ENCODE measurements at places on chromosomes 4 and X. TPM values are rescaled to one million over a fixed set of nuclear protein-coding genes. Genes with fewer than 3 reads are reported as not detected.

Gene C4orf33
- 3.7 TPM for total RNA-seq

Gene TRPC5OS
- total RNA-seq: not detected

Gene PPP4R3C
- not detected for total RNA-seq

Gene TMEM156
- total RNA-seq: 2.8 TPM

Gene MAGEA9B
- total RNA-seq: not detected

Gene PAGE5
- not detected for total RNA-seq

Gene NSG1
- total RNA-seq: not detected

Gene MAGEE2
- not detected for total RNA-seq

GRCh38 chr4:89879215-89879614, 15.4 kb upstream of the MMRN1 start:
- no peak overlapping the region for H3K27ac ChIP-seq
- no peaks in the 10 kb centered on the region for H3K4me1 ChIP-seq
- no peak overlapping the region for H3K4me3 ChIP-seq
- DNase-seq: no peak
- H3K36me3 ChIP-seq: no peaks in the 10 kb centered on the region

DNA sequence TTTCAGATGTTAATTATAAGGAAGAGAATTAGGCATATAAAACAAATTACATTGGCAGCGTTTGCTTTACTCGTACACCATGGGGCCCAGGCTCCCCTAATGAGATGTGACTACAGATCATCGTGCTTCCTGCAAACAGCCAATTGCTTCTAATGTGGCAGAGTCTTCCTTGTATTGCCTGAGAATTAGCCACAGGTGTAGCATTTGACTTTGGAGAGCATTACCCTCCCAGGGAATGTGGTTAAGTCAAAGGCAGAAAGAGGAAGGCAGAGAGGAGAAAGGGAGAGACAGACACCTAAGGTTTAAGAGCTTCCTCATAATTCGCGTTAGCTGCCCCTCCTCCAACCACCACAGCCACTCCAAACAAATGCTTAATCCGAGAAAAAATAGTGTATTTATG, 97.0 kb downstream of the MID1IP1 start:
- no peak overlapping the region for H3K4me3 ChIP-seq
- H3K27me3 ChIP-seq: no peaks in the 10 kb centered on the region
- H3K36me3 ChIP-seq: no peaks in the 10 kb centered on the region
- no peak overlapping the region for H3K27ac ChIP-seq
- H3K4me1 ChIP-seq: no peaks in the 10 kb centered on the region

- H3K27me3 ChIP-seq: no peaks in the 10 kb centered on the region
- H3K4me1 ChIP-seq: no peaks in the 10 kb centered on the region
- no peaks in the 10 kb centered on the region for H3K36me3 ChIP-seq
- DNase-seq: no peak
Measured at GRCh38 chr4:32929796-32930699, 2209.9 kb downstream of the PCDH7 start.

DNA sequence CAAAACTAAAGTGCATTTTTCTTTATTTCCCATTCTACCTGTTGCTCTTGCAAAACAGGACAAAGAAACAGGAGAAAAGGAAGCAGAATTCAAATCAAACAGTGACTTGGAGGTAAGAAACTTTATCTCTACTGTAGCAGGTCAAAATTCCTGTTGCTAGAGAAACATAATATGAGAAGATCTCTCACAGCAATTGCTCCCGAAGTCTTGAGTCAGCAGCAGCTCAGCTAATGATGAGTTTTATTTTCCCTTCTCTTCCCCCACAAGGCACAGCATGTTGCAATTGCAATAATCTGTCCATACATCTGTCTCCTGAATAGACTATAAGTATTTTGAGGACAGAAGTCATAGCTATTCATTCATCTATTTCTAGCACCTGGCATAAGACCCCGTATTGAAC, 112.7 kb downstream of the CLNK start:
- DNase-seq: no peak
- H3K36me3 ChIP-seq: no peaks in the 10 kb centered on the region
- H3K27ac ChIP-seq: no peak overlapping the region
- H3K4me3 ChIP-seq: no peak overlapping the region
- no peaks in the 10 kb centered on the region for H3K27me3 ChIP-seq

DNA sequence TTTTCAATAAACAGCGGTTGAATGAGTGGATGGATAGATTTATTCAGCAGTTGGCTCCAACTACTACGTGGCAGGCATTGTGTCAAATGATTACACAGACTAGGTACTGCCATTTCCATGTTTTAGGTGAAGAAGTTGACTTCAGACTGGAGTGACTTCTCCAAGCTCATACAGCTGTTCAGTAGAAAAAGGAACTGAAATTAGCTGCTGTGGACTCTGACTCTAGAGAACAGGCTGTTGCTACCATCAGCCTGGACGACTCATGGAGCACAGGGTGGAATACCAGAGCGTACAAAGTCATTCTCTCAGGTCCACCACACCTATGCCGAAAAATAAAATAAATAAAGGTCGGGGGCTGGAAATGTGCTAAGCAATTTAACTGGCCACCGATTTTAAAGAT, 45.3 kb downstream of the TENM3 start:
- no peak overlapping the region for H3K4me3 ChIP-seq
- H3K36me3 ChIP-seq: no peaks in the 10 kb centered on the region
- H3K27me3 ChIP-seq: no peaks in the 10 kb centered on the region
- H3K4me1 ChIP-seq: no peaks in the 10 kb centered on the region
- H3K27ac ChIP-seq: no peak overlapping the region

GRCh38 chr4:21862917-21863316, 85.7 kb downstream of the KCNIP4 start:
- H3K27me3 ChIP-seq: no peaks in the 10 kb centered on the region
- H3K4me1 ChIP-seq: no peaks in the 10 kb centered on the region
- H3K36me3 ChIP-seq: no peaks in the 10 kb centered on the region
- H3K27ac ChIP-seq: no peak overlapping the region
- H3K4me3 ChIP-seq: no peak overlapping the region

DNA sequence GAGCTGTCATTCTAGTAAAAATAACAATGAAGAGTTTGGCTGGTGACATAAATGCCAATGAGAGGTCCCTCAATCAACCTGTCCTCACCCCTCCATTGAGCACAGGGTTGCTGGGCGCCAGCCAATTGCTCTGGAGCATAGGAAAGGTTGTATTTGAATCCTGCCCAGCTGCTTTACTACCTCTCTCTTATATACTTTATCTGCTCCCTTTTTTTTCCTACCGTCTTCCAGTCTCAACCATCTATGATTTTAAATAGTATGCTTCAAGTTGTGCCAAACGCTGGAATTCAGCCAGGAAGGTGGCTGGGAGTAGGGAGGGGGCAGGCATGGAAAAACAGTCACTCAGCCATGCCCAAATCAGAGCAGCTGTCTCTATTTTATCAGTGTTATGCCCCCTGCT, 153.8 kb downstream of the NR3C2 start:
- H3K27me3 ChIP-seq: no peaks in the 10 kb centered on the region
- no peak overlapping the region for H3K4me3 ChIP-seq
- no peak overlapping the region for H3K27ac ChIP-seq
- H3K4me1 ChIP-seq: no peaks in the 10 kb centered on the region
- H3K36me3 ChIP-seq: no peaks in the 10 kb centered on the region

DNA sequence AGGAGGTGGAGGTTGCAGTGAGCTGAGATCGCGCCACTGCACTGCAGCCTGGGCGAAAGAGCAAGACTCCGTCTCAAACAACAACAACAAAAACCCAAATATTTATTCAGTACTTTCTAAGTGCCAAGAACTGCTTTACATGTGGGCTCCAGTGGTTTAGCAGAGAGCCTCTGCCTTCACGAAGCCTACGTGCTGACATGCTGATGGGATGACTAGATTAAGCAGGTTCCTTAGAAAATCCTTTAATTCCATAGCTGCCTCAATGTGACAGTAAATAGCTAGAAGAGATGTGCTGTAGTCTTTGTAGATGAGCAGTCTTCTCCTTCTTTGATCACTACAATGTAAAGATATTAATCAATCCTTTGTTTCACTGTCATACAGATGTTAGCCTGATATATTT, 49.6 kb downstream of the TAPT1 start:
- no peaks in the 10 kb centered on the region for H3K27me3 ChIP-seq
- H3K4me1 ChIP-seq: no peaks in the 10 kb centered on the region
- no peak overlapping the region for H3K4me3 ChIP-seq
- DNase-seq: no peak
- peaks cover 51% of the 10 kb centered on the region for H3K36me3 ChIP-seq

GRCh38 chr4:83490876-83491450, 6.1 kb upstream of the ABRAXAS1 start:
- H3K4me3 ChIP-seq: no peak overlapping the region
- no peaks in the 10 kb centered on the region for H3K36me3 ChIP-seq
- DNase-seq: no peak
- H3K4me1 ChIP-seq: peaks cover 9% of the 10 kb centered on the region
- no peaks in the 10 kb centered on the region for H3K27me3 ChIP-seq

GRCh38 chr4:35166466-35166865, 1077.8 kb downstream of the ARAP2 start:
- H3K27ac ChIP-seq: no peak overlapping the region
- H3K4me3 ChIP-seq: no peak overlapping the region
- H3K4me1 ChIP-seq: no peaks in the 10 kb centered on the region
- DNase-seq: no peak
- H3K36me3 ChIP-seq: no peaks in the 10 kb centered on the region

GRCh38 chr4:109414938-109415337, 18.7 kb upstream of the SEC24B start:
- no peaks in the 10 kb centered on the region for H3K36me3 ChIP-seq
- H3K4me1 ChIP-seq: no peaks in the 10 kb centered on the region
- H3K4me3 ChIP-seq: no peak overlapping the region
- no peaks in the 10 kb centered on the region for H3K27me3 ChIP-seq
- no peak overlapping the region for H3K27ac ChIP-seq

- no peak overlapping the region for H3K4me3 ChIP-seq
- H3K4me1 ChIP-seq: no peaks in the 10 kb centered on the region
- no peak for DNase-seq
- H3K27ac ChIP-seq: no peak overlapping the region
- no peaks in the 10 kb centered on the region for H3K36me3 ChIP-seq
Measured at GRCh38 chrX:30904632-30905031, 15.6 kb upstream of the TAB3 start.

DNA sequence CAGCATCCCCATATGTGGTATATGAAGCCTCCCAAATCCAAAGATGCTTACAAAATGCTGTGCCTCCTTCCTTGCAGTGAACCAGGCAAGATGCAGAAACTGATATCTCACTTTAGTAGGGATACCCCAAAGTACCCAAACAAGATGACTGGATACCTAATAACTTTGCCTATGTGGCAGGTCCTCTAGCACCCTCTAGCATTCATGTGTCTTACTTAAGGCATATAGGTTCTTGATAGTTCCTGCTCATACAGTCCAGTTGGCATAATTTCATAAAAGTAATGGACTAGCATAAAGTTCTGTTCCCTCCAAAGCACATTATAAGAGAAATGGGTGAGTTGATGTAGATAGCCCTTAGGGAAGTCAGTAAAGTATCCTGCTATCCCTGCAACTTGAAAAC, 36.8 kb upstream of the SPP1 start:
- no peaks in the 10 kb centered on the region for H3K4me1 ChIP-seq
- H3K27ac ChIP-seq: no peak overlapping the region
- no peaks in the 10 kb centered on the region for H3K27me3 ChIP-seq
- H3K36me3 ChIP-seq: no peaks in the 10 kb centered on the region
- no peak overlapping the region for H3K4me3 ChIP-seq

GRCh38 chrX:11446336-11446735, 153.1 kb downstream of the AMELX start:
- no peak overlapping the region for H3K27ac ChIP-seq
- no peaks in the 10 kb centered on the region for H3K4me1 ChIP-seq
- no peak for DNase-seq
- H3K36me3 ChIP-seq: no peaks in the 10 kb centered on the region

GRCh38 chr4:6657242-6658208, 17.0 kb downstream of the MRFAP1 start:
- DNase-seq: no peak
- H3K27me3 ChIP-seq: no peaks in the 10 kb centered on the region
- no peaks in the 10 kb centered on the region for H3K4me1 ChIP-seq
- no peak overlapping the region for H3K27ac ChIP-seq
- H3K36me3 ChIP-seq: no peaks in the 10 kb centered on the region

- H3K4me1 ChIP-seq: no peaks in the 10 kb centered on the region
- no peaks in the 10 kb centered on the region for H3K36me3 ChIP-seq
- H3K27me3 ChIP-seq: no peaks in the 10 kb centered on the region
- no peak overlapping the region for H3K27ac ChIP-seq
Measured at GRCh38 chr4:22906045-22906444, 213.3 kb downstream of the GBA3 start.

DNA sequence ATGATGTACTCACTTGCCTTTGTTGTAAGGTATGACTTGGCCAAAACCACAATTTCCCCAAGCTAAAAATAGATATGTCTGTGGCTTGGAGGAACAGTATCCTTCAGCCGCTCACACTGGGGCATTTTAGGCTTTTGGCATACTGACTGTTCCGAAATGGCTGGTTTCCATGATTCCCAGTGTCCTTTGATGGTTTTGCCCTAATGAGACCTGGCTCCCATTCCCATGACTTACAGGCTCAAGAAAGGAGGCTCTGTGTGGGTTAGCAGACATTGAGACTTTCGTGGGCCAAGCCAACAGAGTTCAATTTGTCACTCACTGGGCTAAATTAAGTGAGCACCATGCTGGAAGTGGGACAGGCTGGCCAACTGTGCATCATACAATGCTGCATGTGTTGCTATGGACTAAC, 150.6 kb downstream of the CEP135 start:
- H3K27me3 ChIP-seq: no peaks in the 10 kb centered on the region
- no peaks in the 10 kb centered on the region for H3K4me1 ChIP-seq
- DNase-seq: no peak
- no peak overlapping the region for H3K4me3 ChIP-seq
- no peaks in the 10 kb centered on the region for H3K36me3 ChIP-seq
- H3K27ac ChIP-seq: no peak overlapping the region

DNA sequence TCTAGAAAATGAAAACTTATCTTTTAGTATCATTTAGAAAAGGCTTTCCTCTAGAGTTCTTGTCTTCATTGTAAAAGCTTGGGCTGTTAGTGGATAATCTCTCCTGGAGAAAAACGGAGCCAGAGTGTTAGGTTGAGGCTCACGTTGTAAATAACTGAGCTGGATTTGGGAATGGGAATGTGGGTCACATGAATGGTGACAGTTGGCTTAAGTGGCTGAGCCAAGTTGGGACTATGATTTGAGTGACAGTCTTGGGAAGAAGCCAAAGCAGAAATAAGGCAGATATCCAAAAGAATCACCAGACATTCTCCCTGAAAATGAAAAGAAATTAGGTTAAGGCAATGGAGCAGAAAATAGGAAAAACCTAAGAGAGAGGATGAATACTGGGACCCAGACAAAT, 33.6 kb upstream of the PDGFC start:
- no peaks in the 10 kb centered on the region for H3K36me3 ChIP-seq
- peak overlapping the region; percentile 4 for H3K4me3 ChIP-seq
- no peaks in the 10 kb centered on the region for H3K4me1 ChIP-seq
- peak overlapping the region; percentile 6 for H3K27ac ChIP-seq
- H3K27me3 ChIP-seq: no peaks in the 10 kb centered on the region

DNA sequence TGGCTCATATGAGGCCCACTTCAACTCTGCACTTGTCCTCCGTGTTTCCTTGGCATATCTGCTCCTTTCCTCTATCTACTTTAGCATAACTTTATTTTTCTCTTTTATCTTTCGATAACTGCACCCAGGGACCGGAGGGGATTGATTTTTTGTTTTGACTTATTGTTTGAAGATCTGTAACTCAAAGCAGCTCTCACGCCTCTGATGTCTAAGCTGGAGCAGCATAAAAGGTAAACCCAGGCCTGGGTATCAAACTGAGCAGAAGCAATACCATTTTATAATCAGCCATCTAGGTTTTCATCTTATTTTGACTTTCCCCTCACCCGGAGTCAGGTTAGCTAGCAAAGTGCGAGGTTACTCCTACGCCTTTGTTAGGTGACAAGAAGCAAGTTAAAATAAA, 28.4 kb downstream of the LEF1 start:
- H3K27me3 ChIP-seq: no peaks in the 10 kb centered on the region
- DNase-seq: no peak
- H3K36me3 ChIP-seq: no peaks in the 10 kb centered on the region
- H3K4me1 ChIP-seq: no peaks in the 10 kb centered on the region
- no peak overlapping the region for H3K4me3 ChIP-seq
- H3K27ac ChIP-seq: no peak overlapping the region

Measured in right lobe of liver (tissue), 6 donors.